ENCODE measurements at places on chromosomes 6 and 20.

- DNase-seq: no peak
Observed at GRCh38 chr6:113876695-113877094, 19.6 kb downstream of the MARCKS start.

DNA sequence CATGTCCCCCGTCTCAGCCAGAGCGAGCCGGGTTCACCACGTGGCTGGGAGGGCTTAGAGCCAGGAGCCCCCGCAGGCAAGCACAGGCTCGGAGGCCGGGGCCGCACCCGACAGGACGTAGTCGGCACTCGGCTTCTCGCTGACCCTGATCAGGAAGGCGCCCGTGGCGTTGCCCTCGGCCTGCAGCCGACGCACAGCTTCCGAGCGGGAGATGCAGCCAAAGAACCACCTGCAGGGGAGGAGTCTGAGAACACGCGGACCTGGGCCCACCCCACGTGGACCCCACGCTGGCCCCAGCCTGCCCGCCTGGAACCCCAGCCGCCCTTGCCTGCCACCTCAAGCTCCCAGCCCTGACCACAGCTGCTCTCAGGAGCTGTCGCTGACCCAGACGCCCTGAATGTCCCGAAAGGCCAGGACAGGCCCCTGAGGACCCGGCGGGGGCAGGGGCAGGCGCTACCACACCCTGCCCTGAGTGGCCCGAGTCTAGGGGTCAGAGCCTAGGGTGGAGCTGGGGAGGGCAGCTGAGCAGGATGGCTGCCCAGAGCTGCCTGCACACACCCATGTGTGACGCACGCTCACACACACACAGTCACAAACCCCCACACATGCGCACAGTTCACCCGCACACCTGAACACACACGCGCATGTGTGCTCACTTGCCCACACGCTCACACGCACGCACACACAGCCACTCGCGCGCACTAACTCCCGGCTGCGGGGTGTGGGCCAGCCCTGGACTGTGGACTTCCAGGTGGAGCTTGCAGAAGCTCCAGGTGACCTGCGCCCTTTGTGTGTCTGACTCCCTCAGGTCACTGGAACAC lies 2.1 kb downstream of the PTK6 start:
- no peak for DNase-seq

GRCh38 chr6:1188199-1188598 lies 123.7 kb upstream of the FOXQ1 start:
- no peak for DNase-seq

DNA sequence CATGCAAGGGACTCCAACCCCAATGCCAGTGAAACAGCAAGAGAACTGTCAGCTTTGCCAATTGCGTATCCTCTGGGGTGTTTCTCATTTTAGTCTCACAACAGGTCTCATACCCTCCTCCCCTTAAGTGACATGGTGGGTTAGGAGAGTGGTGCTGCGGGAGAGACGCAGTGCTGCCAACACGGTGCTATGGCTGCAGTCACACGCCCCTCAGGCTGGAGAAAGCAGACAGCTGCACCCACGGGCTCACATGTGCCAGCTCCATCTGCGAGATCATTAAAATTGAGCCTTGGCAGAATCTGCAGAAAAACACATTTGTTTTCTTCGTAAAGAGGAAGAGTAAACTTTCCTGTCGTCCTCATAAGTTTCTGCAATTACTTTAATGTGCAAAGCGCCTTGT lies 114.7 kb downstream of the ANKRD60 start:
- no peak for DNase-seq

DNA sequence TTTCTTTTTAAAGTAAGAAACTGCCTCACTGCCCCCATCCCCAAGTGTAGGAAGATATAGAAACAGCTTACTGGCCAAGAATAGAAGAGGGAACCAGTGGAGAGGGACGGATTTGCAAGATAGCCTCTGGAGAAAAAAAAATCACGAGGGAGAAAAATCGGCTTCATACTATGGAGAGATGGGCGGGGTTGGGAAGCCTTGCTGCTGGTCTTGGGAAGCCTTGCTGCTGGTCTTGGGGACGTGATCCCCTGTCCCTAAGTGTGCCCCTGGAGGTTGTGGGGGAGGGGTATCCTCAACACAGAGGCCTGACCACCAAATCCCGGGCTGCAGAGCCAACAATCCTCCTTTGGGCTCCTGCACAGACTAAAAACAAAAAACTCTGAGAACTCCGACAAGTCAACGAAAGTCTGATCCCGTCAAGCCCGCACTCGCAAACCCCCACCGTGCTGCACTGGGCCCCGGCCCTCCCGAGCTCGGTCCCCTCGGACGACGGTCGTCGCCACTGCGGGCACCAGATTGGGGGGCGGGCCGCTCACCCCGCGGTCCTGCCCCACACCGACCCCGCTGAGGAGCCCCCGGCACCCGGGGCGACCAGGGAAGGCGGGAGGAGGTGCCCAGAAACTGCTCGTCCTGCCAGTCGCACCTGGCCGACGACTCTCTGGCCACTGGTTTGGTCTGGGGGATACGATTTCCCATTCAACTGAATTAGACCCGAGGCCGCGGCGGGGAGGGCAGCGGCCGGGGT lies 750 bp downstream of the MAP7 start:
- DNase-seq: no peak

- no peak for DNase-seq
Observed at GRCh38 chr6:163438940-163439335, 24.4 kb downstream of the QKI start.

DNA sequence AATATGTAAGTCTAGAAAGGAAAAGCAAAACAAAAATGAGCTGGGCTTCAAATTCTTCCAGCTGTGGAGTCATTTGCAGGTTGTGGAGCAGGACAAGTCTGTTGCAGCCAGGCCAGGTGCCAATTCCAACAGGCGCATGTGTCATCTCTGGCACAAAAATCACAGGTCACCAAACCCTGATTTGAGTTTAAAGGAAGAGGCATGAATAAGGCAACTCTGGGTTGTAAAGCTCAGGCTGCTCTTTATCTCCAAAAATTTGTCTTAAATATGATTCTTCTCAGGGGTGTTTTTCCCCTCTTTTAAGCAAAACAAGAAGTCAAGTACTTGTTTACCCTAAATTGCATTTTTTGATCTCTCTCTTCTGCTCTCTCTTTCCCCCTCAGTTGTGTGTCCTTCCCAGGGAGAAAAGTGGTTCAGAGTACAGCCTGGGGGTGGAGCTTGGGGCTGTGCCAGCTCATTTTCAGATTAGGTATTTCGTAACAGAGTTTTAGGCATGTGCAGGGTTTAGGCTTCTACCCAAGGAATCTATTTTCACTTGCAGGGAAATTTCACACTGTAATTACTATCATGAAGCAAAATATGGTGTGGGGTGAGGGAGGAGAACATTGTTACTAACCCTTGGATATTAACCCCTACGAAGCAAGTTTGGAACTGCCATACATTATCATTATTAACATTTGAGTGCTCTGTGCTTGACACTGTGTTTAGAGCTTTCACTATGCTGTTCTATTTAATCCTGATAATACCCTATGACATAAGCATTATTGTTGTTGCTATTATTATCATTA lies 8.3 kb upstream of the NCOA3 start:
- peak; percentile 27 for DNase-seq

GRCh38 chr6:52725143-52725534 lies 38.1 kb downstream of the GSTA2 start:
- DNase-seq: no peak
